ENCODE measurements at places on chromosomes 7 and 10.
A peak's percentile ranks its signal among the peaks of the same experiment; 100 is the strongest.

DNA sequence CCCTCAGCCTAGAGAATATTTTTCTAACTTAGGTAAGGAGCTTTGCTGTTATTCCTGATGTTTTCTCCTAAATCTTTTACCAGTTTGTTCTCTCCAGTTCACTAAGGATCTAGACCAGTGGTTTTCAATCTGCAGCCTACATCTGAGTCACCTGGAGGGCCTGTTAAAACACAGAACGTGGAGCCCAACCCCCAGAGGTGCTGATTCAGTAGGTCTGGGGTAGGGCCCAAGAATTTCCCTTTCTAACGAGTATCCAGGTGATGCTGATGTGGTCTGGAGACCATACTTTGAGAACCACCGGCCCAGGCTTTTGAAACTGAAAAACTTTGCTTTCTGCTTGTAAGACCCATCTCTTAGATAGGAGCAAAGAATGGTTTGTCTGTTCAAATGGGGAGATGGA lies 51.2 kb upstream of the KMT2E start:
- DNase-seq = no peak

GRCh38 chr7:39746103-39746819 lies 122.9 kb downstream of the RALA start:
- peak; percentile 28 for DNase-seq

- no peak for DNase-seq
Measured at GRCh38 chr10:113003052-113003451, 53.0 kb downstream of the TCF7L2 start.

DNA sequence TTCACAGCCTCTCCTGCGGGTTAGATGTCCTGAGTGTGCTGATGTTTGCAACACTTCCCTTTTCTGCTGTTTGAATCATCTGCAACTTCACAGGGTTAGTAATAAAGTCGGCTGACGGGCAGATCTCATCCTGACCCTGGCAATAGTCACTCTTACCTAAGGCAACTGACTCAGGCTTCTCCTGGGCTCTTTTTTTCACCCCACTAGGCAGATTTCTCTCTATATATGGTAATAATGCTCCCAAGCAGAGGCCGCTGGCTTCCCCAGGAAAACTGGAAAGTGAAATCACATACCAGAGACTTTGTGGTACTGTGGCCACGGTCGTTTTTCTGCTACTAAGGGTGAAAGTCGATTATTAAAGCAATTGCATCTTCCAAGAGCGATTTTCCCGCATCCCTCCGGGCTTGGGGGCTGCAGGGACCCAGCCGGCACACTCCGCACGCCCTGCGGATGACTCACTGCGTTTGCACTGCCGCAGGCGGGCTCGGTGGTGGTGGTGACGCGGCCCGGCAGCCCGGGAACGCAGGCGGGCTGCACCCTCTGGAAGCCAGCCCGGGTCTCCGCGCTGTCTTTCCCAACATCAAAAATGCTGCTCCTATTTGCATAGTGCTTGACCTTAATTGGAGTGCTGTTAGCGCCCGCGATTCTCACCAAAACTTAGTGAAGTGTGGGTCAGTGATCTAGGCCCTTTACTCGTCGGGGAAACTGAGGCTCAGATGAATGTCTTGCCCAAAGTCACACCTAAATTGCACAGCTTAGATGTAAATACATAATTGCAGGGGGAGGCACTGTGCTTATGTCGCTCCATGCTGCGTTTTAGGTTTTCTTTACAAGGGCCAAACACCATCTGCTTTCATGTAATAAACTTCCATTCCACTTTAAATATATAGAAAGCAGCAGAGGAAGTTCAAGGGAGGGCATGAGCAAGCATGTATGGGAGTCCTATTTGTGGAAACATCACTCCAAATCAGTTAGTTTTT lies 47.6 kb upstream of the ITGB1 start:
- DNase-seq = no peak

DNA sequence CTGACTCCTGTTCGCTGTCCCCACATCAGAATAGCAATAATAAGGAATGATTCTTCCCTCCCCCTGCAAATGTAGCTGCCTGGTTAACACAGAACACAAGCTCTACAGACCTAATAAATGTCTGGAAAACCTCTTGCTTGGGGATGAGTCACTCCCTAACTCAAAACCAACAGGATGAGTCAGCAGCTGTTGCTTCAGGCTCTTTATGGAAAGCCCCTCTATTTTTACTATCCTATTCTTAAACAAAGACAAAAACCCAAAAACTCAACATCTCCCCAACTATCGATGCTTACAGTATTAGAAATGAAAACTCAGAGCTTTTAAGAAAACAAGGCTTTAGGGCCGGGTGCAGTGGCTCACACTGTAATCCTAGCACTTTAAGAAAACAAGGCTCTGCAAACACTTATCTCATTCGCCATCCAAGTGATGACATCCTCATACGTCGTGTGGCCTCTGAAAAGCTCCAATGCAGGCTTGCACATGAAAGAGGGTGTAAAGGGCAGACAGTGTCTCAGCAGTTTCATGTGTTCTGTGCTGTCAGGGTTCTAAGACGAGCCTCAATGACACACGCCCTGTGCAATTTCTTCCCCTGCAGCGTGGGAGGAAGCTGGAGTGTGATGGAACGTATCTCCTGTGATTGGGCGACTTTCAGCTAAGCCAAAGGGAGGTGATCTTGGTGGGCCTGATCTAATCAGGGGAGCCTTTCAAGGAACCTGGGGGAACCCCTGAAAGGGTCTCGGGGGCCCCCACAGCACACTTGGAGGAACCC lies 70.1 kb downstream of the AMZ1 start:
- DNase-seq = peak; percentile 51

- DNase-seq = no peak
Measured at GRCh38 chr7:155729847-155730246, 82.4 kb downstream of the SHH start.

GRCh38 chr10:22760025-22760424 lies 45.6 kb upstream of the PIP4K2A start:
- DNase-seq = no peak

GRCh38 chr7:28128608-28129007 lies 52.0 kb downstream of the JAZF1 start:
- DNase-seq = no peak

DNA sequence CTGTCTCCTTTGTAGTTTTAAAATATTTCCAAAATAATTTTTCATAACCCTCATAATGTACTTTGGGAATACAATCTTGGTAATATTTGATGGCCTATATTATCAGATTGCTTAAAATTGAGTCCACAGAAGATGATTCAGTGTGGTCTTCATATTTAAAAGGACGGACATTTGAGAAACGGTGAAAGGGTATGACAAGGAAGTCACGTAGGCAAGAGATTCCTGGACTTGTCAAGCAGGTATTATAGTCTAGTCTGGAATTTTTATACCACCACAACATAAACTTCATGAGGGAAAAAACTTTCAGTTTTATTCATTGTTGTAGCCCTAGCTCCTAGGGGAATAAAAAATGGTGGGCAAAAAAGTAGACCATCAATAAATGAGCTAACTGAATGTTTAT lies 82.3 kb downstream of the KMT2E start:
- DNase-seq = no peak

DNA sequence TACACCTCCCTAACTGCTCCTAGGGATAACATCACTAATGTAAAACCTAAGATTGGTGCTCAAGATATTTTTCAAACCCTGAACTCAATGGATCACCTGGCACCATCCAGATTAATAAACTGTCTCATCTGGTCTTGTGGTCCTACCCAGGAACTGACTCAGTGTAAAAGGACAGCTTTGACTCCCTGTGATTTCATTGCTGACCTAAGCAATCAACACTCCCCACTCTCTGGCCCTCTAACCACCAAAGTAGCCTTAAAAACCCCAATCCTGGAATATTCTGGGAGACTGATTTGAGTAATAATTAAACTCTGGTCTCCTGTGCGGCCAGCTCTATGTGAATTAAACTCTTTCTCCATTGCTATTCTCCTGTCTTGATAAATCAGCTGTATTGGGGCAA lies 6.2 kb upstream of the USP54 start:
- DNase-seq = no peak

GRCh38 chr10:104268405-104268712 lies 625 bp upstream of the GSTO2 start:
- no peak for DNase-seq

DNA sequence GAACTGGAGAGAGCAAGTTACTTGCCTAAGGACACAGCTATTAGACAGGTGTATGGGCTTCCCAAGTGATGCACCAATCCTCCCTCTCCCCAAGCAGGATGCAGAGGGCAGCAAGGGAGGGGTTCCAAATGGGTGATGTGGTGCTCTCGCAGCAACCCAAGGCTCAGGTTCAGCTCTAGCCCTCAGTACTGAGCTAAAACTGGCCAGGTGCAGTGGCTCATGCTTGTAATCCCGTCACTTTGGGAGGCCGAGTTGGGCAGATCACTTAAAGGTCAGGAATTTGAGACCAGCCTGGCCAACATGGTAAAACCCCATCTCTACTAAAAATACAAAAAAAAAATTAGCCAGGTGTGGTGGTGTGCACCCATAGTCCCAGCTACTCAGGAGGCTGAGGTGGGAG lies 40.7 kb downstream of the GPRIN2 start:
- no peak for DNase-seq
